Smooth muscle cell of the pulmonary artery (primary cell): ENCODE measurements at places on chromosomes 7 and 10. TPM values are rescaled to one million over a fixed set of nuclear protein-coding genes. Genes with fewer than 3 reads are reported as not detected.

The ZNF503 gene
- total RNA-seq, result 12.8 and 19.7 TPM in 2 replicates

The TMEM273 gene
- 0.13 and 0.33 TPM in 2 replicates for total RNA-seq

The LRRC18 gene
- not detected in 2 replicates for total RNA-seq

The SPDYE11 gene
- total RNA-seq, result not detected in 2 replicates

The DNA2 gene
- total RNA-seq, result 2.8 and 4.4 TPM in 2 replicates

The ELMO1 gene
- total RNA-seq, result 0.43 and 3.3 TPM in 2 replicates

The CALCR gene
- not detected in 2 replicates for total RNA-seq

The TMEM229A gene
- total RNA-seq, result 0.07 and 0.39 TPM in 2 replicates

The LRIT1 gene
- total RNA-seq, result not detected in 2 replicates

The SHH gene
- total RNA-seq, result not detected in 2 replicates

The CPA2 gene
- total RNA-seq, result not detected in 2 replicates

The SCIN gene
- total RNA-seq, result 0.23 and 1.2 TPM in 2 replicates

The NPFFR1 gene
- not detected in 2 replicates for total RNA-seq

The GRID1 gene
- 0.03 and 0.46 TPM in 2 replicates for total RNA-seq

The NSMCE4A gene
- total RNA-seq, result 11.5 and 12.6 TPM in 2 replicates

The KCNIP2 gene
- total RNA-seq, result 1.5 and 1.8 TPM in 2 replicates

The CYP2E1 gene
- total RNA-seq, result 0.20 and 0.86 TPM in 2 replicates

The PAPSS2 gene
- total RNA-seq, result 160 TPM in 2 replicates

The HOXA9 gene
- total RNA-seq, result 0.33 TPM in 1 of 2 replicates, not detected in the other

The ADAM22 gene
- 0.43 and 0.52 TPM in 2 replicates for total RNA-seq

The TRPV6 gene
- total RNA-seq, result not detected in 2 replicates

The COL26A1 gene
- not detected in 2 replicates for total RNA-seq

The GDF10 gene
- 0.03 and 5.5 TPM in 2 replicates for total RNA-seq

The FOXP2 gene
- 0.26 and 0.46 TPM in 2 replicates for total RNA-seq

The MEST gene
- total RNA-seq, result 262 and 361 TPM in 2 replicates

The TFEC gene
- total RNA-seq, result 0.07 and 0.13 TPM in 2 replicates

The IFIT1B gene
- total RNA-seq, result 0.03 TPM in 1 of 2 replicates, not detected in the other

The BAMBI gene
- 12.2 and 14.7 TPM in 2 replicates for total RNA-seq

The PCLO gene
- 0.03 and 0.07 TPM in 2 replicates for total RNA-seq

The SORCS1 gene
- 0.20 TPM in 1 of 2 replicates, not detected in the other for total RNA-seq

The FAM180A gene
- 51.3 and 119 TPM in 2 replicates for total RNA-seq

The GPRIN2 gene
- 0.07 TPM in 1 of 2 replicates, not detected in the other for total RNA-seq

The CEP55 gene
- 5.5 and 12.3 TPM in 2 replicates for total RNA-seq

The EIF5AL1 gene
- total RNA-seq, result 0.13 and 0.26 TPM in 2 replicates

The CSTF2T gene
- 15.4 and 19.0 TPM in 2 replicates for total RNA-seq

The EVX1 gene
- total RNA-seq, result not detected in 2 replicates

The TMEM236 gene
- total RNA-seq, result under 0.01 and 0.07 TPM in 2 replicates

The ZNF716 gene
- total RNA-seq, result not detected in 2 replicates

The HACD1 gene
- 12.2 and 50.0 TPM in 2 replicates for total RNA-seq

The DDC gene
- not detected in 2 replicates for total RNA-seq

The NEURL1 gene
- under 0.01 and 0.63 TPM in 2 replicates for total RNA-seq

The CYP3A4 gene
- not detected in 2 replicates for total RNA-seq

The TACC2 gene
- 5.7 and 8.8 TPM in 2 replicates for total RNA-seq

The NOS3 gene
- 0.17 and 0.33 TPM in 2 replicates for total RNA-seq

The NUTM2E gene
- total RNA-seq, result not detected in 2 replicates

The FAM241B gene
- total RNA-seq, result 0.26 and 0.39 TPM in 2 replicates

The TSPAN12 gene
- total RNA-seq, result 1.9 and 5.2 TPM in 2 replicates

The HYCC1 gene
- 106 and 170 TPM in 2 replicates for total RNA-seq
